Stimulated activated CD4-positive, alpha-beta T cell treated with anti-CD3 and anti-CD28 coated beads, Interleukin-1b, Interleukin-23, amount 100 ng/mL, for 24 hours (primary cell): ENCODE measurements at places on chromosomes 3 and 15.

DNA sequence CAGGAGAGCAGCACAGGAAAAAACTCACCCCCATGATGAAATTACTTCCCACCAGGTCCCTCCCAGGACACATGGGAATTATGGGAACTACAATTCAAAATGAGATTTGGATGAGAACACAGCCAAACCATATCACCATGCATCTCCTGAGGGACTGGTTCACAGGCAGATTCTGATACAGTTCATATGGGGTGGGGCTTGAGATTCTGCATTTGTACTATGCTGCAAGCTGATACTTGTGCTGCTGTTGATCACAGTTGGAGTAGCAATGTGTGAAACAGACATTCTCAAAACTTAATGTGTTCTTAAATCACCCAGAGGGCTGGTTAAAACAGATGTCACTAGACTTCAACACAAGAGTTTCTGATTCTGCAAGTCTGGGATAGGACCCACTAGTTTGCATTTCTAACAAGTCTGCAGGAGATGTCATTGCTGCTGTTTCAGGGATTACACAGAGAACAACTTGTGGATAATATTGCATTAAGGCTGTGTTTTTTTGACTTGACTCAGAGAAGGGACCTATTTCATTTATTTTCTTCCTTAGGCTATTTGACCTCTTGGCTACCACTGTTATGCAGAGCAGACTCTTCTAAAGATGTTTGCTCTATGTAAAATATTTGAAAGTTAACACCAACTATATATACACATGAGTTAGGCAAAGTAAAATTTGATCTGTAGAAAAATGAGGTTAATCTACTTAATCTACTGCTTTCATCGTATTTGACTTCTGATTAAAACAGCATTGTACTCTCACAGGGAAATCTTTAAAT is 194.2 kb upstream of the CNTN3 start:
- no peak for DNase-seq

- no peak for DNase-seq
Measured at GRCh38 chr3:66304293-66304692, 83.5 kb downstream of the SLC25A26 start.

DNA sequence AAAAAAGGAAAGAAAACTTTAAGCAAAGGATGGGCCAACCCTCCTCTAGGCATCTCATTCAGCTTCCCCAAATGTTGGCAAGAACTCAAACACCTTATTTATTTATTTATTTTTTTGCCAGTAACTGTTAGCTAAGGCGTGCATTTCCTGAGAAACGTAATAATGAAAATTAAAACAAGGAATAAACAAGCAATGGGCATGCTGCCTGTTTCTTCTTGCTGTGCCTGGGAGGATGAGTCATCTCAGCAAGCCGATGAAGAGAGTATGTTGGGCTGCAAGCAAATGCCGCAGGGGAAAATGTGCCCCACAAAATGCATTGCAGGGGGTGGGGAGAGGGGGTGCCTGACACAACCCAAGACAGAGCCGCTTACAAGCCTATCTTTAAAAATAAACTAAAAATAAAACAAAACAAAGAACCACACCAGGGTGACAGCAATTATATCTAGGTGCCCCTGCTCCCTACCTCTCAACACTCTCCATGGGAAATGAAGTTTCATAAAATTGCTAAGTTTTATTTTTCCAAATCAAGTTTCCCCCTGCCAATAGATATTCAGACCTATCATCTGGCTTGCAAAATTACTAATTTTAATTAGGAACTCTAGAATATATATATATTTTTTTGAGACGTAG is 40.3 kb downstream of the EIF4E3 start:
- DNase-seq = no peak

GRCh38 chr3:52792961-52793695 is 1.5 kb upstream of the ITIH3 start:
- DNase-seq = no peak

DNA sequence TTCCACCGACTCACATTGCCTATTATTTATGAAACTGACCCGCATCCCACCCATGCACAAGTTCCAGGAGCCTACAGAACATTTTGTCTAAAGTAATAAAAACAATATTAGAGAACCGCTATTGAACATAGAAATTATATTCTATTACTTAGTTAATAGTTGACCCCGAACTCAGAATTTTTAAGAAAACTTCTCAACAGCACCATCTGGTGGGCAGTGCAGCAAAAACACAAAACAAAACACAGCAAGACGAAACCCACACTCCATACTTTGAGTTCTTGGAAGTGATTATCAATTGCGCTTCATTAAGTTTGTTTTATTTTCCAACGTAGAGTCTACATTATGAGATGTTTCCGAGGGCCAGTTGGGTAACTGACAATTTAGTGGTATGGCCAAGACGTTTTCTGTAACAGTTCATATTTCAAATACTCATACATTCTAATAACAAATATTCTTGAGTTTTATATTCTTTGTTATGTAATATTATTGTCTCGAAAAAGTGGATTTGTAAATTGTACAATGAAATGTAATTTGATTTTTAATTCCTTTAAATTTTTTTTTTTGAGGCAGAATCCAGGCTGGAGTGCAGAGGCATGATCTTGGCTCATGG is 24.0 kb upstream of the C3orf70 start:
- no peak for DNase-seq

- no peak for DNase-seq
Measured at GRCh38 chr15:69143756-69144436, 16.5 kb upstream of the GLCE start.

GRCh38 chr3:3288255-3288654 is 108.8 kb upstream of the CRBN start:
- DNase-seq = no peak

DNA sequence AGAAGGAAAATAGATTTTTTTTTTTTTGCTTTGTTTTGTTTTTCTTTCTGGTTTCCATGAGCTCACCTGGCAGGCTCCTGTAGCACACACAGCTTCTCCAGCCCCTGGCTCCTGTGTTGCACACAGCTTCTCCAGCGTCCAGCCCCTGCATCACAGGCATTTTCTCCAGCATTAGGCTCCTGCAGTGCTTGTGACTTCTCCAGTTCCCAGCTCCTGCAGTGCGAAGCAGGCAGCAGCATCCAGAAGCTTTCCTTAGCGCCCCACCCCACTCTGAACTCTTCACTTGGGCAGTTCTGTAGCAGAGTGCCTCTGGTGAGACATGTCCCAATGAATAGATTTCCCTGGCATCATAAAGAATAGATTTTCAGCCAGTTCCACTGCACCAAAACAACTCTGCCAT is 5.5 kb upstream of the CCDC39 start:
- DNase-seq = no peak

DNA sequence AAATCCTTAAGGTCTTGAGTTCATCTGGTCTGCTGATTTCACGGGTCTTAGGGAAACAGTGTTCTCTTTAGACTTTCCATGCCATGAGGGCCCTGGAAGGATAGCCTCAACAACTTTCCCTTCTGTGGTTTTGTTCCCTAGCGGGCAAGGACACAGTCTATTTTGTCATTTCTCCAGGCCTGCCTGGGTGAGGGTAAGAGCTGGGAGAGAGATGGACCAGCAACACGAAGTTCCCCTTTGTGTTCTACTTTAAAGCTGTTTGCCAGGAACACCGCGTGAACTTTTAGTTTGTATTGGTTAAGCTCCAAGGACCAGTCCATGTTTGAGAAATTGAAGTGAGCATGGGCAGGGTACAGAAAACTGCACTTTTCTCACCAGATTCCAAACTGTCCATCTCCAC is 20.9 kb downstream of the ST3GAL6 start:
- no peak for DNase-seq

DNA sequence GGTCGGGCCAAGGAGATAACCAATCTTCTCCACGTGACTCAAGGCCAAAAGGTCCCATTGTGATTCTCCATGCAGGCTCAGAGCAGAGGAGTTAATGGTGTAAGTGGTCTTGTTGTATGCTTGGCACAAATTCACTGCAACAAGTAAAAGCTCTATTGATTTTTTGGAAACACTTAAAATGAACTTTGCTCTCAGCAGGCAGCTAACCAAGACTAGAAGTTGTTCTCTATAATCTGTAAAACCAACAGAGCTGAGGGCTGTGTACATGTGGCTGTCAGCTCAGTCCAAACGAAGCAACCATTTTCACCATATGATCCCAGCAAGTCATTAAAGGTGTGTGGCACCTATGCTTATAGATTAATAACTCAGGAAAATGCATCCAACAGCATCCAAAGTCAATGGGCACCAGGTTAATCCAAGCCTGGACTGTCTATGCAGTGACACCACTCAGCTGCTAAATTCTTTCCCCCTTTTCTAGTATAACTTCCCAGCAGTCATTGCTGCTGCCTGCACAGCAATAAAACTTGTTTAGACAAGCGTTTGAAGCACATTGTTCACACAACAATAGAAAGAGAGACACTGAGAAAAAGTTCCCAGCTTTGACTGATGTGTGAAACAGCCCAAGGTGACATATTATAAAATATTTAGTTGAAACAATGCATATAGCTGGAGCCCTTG is 603.8 kb upstream of the ADAMTS9 start:
- DNase-seq = no peak

- no peak for DNase-seq
Measured at GRCh38 chr3:193451902-193452301, 73.3 kb upstream of the ATP13A5 start.

- no peak for DNase-seq
Measured at GRCh38 chr15:35102186-35102585, 17.1 kb upstream of the NANOGP8 start.

DNA sequence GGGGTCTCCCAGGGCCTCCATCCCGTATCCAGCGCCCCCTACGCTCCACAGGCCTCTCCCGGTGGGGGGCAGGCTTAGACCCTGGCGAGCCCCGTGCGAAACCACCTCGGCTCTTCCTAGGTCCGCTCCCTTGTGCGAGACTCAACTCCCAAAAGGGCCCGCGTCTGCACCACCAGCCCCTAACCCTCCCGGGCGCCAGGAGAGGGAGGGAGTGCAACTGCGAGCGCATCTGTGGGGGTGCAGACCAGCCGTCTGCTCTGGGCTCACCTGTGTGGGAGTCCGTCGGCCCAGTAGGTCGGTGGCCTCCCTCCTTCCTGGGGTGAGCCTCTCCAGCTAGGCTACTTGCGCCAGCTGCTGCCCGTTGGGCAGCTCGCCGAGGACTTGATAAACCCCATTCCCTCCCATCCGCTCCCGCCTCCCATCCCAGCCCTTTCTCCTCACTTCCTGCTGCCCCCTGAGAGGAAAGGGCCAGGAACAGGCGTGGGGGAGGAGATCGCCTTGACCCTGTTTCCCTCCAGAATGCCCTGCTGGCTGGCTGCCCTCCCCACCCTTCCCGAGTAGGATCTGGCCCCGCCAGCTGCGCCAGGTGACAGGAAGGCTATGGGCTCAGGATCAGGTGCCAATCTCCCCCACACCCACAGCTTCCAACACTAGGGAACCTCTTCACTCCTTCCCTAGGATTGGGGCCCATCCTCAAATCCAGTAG is at the start of gene HYAL2:
TSS of gene HYAL2 (minus strand) at position 360 of the 706 bp plus-strand sequence. CDS start 2,256 bp downstream, outside the sequence.
- no peak for DNase-seq

GRCh38 chr15:83462953-83463433 is 15.9 kb downstream of the SH3GL3 start:
- DNase-seq = no peak

GRCh38 chr3:67290438-67290837 is 292.3 kb downstream of the KBTBD8 start:
- DNase-seq = no peak

DNA sequence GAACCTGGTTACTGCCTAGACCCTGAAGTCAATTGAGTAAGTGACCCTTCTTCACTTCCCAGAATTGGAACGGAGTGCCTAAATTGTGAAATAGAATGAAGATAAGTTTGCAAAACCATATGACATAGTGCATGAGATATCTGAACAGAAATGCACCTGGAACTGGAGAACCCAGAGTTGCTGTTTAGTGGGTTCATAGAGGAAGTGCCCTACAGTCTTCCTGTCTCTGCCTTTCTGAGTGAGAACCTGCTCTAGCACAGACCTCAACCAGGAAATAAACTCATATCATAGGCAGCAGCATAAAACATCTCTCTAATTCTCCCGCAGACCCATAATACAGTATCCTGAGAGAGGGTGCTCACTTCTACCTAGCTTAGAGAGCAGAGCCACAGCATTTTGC is 82.9 kb downstream of the EOMES start:
- no peak for DNase-seq

DNA sequence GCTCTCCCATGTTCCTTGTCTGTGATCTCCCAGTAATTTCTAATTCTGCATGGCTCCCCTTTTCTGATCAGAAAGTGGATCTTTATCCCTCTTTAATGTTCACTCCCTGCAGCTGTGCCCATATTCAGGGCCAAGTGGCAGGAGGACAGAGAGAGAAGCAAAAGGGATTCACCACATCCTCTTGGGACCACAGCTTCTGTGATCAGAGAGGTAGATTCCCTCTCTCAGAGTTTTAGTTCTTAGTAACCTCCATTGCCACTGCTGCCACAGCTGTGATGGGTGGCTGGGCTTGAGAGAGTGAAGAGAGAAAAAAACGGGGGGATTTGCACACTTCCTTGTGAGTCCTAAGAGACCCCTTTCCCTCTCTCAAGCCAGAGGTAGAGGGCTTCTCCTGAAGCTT is 49.2 kb downstream of the GLCE start:
- no peak for DNase-seq

DNA sequence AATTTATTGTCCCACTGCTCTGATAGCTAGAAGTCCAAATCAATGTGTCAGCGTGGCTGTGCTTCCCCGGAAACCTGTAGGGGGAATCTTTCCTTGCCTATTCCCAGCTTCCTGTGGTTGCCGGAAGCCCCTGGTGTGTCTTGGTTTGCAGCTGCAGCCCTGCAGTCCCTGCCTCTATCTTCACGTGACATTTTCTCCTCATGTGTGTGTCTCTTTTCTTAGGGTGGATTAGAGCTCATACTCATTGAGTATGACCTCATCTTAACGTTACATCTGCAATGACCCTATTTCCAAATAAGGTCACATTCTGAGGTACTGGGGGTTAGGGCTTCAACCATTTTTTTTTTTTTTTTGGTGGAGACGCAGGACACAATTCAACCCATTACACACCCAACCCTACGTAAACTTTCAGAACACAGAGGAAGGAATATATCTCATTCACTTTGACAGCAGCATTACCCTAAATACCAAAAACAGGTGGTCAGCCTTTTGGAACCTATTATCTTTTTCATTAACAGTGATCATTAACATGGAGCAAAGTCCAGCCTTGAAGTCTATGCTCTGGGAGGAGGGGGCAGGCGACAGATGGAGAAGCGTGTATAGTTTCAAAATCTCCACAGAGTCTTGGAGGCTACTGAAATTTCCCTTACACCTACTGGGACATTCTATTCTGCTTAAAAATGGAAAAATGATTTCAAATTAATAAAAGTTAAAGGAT is 88.6 kb downstream of the RYK start:
- DNase-seq = no peak

- DNase-seq = no peak
Measured at GRCh38 chr3:40623567-40623966, 98.8 kb downstream of the ZNF621 start.

DNA sequence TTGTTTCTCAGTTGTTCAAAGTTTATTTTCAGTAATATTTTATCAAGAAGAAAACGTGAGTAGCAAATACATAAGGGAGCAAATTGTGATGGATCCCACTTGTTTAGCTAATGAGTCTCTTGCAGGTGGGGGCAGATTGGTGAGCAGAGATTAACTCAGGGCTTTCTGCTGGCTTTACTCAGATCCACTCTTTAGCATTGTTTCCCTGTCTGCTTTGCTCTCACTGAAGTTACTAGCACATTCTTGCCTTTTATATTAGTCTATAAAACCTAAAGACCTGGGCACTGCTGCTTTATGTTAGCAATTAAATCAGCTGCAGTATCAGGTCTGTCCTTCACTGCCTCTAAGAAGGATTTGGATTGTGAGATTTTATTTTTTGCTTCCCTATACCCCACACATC is 71.5 kb downstream of the STAC start:
- DNase-seq = no peak
